Effector CD4-positive, alpha-beta T cell (primary cell): ENCODE measurements at places on chromosomes 11 and 22.

DNA sequence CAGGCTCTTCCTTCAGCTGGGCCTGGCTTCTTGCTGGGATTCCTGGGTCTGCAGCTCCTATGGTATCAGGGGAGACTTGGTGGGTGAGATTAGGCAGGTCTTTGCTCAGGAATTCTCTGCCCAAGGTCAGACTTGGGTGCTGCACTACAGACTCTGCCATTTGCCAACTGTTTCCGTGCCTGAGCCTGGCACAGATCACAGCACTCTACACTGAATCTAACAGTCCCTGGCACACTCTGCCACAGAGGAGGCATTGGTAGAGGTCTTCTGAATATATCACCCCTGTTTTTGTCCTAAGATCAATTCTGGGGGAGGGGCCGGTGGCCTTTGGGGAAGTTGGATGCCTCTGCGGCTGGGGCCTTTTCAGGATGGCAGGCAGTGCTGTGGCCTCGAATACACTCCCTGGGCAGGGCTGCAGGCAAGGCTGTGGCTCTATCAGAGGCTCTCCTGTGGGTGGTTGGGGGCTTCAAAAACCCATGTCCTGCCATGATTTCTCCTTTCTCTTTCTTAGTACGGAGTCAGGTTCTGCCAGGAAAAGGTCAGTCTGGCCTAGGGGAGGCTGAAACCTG lies 115.0 kb upstream of the NARS2 start:
- DNase-seq = no peak

DNA sequence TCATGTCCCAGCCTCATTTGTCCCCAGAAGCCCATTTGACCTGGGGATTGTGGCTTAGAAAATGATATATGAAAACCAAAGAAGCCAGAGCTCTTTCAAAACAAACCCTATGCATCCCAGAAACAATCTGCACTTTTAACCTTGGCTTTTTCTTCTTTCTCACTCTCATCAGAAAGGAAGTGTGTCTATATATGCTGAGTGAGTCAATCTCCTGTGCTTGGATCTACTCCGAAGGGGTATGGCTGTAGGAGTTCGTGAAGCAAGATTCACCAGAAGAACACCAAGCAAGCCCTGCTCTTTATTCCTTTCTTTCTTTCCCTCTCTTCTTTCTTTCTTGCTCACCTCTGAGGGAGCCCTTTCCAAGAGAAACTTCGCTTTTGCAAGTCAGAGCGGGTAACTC lies 636 bp downstream of the PAMR1 start:
- no peak for DNase-seq

DNA sequence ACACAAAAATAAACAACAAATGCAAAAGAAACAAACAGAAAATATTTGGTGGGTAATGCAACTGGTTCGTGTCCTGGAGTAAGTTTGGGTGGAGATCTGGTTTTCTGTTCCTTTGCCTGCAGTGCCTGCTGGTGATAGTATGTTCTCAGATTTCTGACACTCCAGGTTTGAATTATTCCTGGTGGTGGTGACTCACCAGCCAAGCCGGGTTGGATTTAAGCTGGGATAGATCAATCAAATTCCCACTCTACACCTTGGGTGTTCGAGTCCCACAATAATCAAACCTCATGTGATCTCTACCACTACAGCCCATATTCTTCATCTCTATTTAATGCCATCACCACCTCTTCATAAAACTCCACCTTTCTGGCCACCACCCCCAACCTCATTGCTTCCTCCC lies 421.8 kb downstream of the NTM start:
- DNase-seq = no peak

DNA sequence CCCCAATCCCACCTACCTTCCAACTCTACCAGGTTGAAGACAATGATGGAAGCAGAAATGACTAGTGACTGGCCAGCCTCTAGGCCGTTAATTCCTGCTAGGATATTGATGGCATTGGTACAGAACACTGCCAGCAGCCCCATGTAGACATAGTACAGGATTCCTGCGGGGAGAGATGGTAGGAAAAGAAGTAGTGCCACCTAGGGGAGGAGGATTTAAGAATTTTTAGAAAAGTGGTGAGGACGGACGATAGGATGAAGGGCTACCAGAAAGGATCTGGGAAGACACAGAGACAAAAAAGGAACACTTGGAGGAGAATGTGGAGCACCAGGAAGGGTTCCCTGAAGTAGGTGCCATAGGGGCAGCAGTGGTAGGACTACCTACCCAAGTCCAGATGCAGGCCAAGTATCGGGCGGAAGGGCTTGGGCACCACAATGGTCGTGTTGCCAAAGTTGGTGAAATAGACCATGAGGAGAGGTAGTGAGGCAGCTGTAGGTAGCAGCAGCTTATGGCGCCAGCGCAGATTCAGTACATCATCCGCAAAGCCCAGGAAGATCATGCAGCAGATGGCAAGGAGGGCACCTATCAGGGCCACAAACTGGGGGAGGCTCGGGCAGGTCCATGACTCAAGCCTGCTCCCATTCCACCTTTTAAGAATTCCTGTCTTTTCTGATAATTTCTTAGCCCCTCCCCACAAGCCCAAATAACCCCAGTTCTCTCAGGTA lies 1.2 kb downstream of the DPAGT1 start:
- no peak for DNase-seq

- DNase-seq = no peak
These were observed 27.0 kb downstream of the KCNJ1 start for GRCh38 chr11:128840137-128840536.

GRCh38 chr11:16896729-16897469 lies 117.3 kb downstream of the PLEKHA7 start:
- no peak for DNase-seq
